H54 (cell line): ENCODE measurements at places on chromosomes 11 and 22.

- peak; percentile 50 for DNase-seq
Observed at GRCh38 chr22:35510481-35510934, 30.1 kb upstream of the RASD2 start.

DNA sequence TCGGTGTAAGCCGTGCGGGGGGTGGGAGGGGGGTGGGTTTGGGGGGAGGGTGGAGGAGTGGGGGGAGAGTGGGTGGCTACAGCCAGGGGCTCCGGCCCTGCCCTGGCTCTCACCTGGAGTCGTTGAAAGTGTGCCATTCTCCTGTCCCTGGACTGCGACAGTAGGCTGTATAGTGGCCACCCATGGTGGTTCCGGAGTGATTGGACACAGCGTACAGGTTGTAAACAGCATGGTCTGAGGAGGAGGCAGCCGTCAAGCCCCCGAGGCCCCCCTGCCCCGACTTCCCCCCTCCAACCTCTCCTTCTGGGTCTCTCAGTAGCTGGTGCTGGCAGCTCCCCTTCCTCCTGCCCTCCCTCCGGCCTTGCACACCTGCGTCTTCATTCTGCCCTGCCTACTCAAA lies 10.6 kb upstream of the MFRP start:
- no peak for DNase-seq

DNA sequence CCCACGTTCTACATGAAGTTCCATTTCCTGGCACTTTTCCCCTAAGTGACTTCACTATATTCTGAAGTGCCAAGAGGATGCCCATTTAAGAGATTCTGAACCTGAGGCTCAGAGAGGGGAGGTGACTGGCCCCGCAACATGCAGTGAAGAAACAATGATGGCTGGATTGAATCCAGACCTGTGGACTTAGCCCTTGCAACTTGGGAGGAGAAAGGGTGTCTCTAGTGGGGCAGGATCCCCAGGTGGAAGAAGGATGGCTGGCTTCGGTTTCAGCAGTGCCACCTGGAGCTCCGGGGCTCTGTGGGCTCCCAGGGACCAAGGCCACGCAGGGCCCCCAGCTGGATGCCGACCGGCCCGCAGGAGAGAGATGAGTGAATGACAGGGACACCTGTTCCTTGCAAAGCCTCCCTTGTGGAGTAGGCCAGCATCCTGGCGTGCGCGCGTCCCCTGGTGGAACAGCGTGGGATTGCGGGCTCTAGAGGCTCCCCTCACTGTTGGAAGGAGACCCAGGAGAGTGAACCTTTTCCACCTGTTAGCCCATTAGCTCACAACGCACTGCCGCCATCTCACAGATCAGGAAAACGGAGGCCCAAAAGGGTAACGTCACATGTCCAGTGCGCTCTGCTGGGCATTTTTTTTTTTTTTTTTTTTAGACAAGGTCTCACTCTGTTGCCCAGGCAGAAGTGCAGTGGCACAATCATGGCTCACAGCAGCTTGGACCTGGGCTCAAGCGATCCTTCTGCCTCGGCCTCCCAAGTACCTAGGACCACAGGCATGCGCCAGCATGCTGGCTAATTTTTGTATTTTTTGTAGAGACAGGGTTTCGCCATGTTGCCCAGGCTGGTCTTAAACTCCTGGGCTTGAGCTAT lies 104.7 kb downstream of the KIAA1671 start:
- peak; percentile 40 for DNase-seq

- no peak for DNase-seq
Observed at GRCh38 chr11:16337421-16338213, 18.7 kb downstream of the SOX6 start.

DNA sequence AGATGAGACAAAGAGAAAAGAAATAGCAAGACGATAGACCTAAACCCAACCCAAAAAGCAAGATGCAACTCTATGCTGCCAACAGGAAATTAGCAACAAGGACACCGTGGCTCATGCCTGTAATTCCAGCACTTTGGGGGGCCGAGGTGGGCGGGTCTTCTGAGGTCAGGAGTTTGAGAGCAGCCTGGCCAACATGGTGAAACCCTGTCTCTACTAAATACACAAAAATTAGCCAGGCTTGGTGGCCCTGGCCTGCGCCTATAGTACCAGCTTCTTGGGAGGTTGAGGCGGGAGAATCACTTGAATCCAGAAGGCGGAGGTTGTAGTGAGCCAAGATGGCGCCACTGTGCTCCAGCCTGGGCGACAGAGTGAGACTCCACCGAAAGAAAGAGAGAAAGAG lies 24.3 kb upstream of the IL10RA start:
- no peak for DNase-seq
